ENCODE measurements at places on chromosomes 1 and 21.

GRCh38 chr1:112318698-112319370 lies 77.2 kb upstream of the CTTNBP2NL start:
- no peak for DNase-seq

DNA sequence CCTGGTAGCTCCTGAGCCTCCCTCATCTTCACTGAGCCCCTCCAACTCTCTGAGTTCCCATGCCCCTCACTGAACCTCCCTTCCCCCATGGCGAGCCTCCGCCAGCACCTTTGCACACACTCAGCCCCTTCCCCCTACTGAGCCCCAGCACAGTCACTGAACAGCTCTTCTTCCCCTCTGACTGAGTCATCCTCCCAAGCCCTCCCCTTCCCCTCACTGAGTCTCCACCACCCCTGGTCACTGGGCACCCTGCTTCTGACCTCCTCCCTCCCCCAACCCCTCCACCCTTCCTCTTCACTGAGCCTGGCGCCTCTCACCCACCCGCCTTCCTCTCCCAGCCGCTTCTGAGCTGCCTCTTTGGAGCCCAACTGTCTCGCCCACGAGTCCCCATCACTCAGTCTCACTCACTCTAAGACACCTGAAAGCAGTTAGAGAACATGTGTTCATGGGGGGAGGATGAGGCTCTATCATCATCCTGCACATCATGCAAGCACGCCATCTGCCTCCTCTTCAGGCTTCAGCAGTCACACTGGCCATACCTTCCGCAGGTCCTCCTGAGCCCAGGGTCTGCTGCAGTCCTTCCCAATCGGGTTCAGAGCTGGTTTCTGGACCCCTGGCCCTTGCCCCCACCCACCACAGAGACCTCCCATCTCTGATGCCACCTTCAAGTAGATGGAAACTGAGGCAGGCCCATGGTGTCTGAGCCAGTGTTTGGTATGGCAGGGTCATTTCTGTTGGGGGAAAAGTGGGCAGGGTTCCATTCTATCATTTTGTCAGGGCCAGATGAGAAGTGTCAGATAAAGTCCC lies 2.0 kb upstream of the TRNP1 start:
- no peak for DNase-seq

DNA sequence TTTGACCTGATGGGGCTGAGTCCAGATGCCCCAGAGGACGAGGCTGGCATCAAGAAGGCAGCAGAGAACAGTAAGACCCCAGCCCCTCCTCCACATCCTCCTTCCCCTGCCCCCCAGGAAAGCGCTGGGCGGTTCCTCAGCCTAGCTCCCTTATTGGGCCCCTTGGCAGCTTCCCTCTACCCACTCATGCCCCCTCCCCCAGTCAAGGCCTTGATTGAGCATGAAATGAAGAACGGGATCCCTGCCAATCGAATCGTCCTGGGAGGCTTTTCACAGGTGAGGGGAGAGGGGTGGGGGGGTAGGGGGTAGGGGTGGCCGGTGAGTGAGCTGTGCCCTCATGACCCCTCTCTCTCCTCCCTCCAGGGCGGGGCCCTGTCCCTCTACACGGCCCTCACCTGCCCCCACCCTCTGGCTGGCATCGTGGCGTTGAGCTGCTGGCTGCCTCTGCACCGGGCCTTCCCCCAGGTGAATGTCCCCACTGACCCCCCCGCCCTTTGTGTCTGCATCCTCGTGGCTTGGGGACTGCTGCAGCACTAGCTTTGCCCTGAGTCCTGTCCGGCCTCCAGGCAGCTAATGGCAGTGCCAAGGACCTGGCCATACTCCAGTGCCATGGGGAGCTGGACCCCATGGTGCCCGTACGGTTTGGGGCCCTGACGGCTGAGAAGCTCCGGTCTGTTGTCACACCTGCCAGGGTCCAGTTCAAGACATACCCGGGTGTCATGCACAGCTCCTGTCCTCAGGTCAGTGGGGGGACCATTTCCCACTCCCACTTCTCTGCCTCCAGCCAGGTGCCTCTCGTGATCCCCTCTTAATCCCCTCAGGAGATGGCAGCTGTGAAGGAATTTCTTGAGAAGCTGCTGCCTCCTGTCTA lies 3.2 kb downstream of the LYPLA2 start:
- DNase-seq: no peak

GRCh38 chr21:14263879-14264278 lies 47.9 kb downstream of the RBM11 start:
- DNase-seq: no peak

DNA sequence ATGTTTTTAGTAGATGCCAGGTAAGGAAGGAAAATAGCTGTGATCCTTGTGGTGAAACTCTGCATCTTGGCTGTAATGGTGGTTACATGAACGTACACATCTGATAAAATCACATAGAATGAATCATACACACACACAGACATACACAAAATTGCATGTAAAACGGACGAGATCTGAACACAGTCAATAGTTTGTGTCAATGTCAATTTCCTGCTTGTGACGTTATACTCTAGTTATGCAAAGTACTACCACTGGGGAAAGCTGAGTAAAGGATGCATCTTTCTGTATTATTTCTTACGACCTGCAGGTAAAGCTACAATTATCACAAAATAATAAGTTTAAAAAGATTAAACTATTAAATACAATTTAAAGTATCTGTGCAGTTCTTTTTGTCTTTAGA lies 493.7 kb upstream of the ZP4 start:
- DNase-seq: no peak

DNA sequence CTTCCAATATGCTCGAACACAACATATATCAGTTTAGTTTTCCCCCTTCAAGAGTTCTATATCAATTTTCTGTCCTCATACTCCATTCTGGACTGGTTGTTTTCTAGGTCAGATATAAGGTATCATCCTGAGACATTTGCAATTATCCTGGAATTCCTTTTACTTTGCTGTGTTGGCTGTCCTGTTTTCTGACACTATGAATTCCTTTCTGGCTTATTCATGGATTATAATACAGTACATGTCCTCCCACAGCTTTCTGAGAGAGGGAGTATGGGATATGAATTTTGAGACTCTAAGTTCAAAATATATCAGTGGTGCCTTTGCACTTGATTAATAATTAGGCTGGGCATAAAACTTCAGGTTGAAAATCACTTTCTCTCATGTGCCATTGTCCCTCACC lies 11.9 kb downstream of the PHTF1 start:
- DNase-seq: no peak

DNA sequence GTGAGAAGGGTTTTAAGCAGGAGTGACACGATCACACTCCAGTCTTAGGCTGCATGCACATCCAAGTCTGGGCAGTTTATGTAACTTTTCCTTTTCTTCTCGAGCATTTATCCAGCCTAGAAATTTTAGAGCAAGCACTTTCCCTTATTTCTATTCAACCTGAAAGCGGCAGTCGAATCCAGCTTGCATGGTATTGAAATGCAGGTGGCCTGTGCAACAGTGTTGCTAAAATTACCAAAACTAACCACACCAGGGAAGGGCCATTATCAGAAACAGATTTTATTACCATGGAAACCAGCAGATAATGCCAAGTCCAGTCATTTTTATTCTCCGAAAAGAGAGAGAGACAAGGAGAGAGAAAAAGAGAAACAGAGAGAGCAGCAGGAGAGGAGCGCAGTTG lies 179.9 kb upstream of the ZC3H12A start:
- peak; percentile 47 for DNase-seq

GRCh38 chr1:244011786-244012185 lies 39.3 kb upstream of the ZBTB18 start:
- no peak for DNase-seq

- no peak for DNase-seq
Measured at GRCh38 chr1:6179564-6180175, 451 bp downstream of the CHD5 start.

DNA sequence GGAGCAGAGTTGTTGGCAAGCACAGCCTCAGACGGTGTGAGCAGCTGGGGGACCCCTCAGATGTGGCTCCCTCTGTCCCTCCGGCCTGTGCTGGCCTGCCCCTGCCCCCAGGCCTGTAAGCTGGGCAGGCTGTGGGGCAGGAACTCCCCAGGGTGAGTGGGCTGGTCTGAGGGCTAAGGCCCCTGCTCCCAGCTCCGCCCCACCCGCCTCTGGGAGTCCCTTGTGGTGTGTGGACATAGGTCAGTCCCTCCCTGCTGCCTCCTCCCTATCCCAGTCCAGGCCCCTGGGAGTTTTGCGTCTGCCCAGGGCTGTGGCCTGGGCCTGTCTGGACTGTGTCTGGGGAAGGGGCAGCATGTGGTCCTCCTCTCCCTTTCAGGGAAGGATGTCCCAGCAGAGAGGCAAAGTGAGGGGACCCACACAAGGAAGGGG lies 3.6 kb upstream of the VWA1 start:
- no peak for DNase-seq

- DNase-seq: no peak
Measured at GRCh38 chr1:192303029-192303428, 13.8 kb upstream of the RGS21 start.

GRCh38 chr1:171763764-171764163 lies 17.7 kb upstream of the METTL13 start:
- no peak for DNase-seq

DNA sequence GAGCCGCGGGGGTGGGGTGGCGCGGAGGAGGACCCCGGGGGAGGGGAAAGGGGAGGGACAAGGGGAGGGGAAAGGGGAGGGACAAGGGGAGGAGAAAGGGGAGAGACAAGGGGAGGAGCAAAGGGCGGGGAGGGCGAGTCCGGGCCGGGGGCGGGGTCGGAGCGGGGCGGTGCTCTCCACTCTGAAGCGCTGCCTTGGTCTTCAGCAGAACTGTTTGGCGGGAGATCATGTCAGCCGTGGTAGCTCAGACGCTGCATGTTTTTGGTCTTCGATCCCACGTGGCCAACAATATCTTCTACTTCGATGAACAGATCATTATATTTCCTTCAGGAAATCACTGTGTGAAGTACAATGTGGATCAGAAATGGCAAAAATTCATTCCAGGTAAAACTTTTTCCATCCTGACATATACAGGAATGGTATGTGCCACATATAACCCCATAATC lies 420 bp downstream of the CFAP57 start:
- peak; percentile 91 for DNase-seq

DNA sequence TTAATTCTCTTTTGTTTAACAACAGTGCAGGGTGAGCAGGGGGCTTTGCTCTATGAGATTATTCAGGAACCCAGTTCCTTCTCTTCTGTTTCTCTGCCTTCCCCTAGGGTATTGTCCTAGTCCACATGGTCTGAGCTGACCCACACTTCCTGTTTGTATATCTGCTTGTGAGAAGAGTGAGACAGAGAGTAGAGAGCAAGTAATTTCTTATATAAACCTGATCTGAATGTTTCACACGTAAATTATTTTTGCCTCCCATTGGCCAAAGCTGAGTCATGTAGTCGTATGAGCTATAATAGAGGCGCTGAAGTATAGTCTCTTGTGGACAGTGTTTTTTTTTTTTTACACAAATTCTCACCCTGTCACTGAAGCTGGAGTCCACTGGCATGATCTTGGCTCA lies 134.2 kb upstream of the SERTAD4 start:
- no peak for DNase-seq

DNA sequence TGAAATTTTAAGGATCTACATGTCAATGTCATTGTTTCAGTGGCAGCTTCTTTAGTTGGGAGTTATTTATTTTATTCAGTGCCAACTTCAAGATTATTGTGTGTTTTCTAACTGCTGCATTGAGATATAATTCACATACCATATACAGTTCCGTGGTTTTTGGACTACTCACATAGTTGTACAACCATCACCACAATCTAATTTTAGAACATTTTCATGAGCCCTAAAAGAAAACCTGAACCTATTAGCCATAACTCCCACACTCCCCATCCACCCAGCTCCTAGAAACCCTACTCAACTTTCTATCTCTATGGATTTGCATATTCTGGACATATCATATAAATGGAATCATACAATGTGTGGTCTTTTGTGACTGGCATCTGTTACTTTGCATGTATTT lies 220.0 kb downstream of the LRRC40 start:
- DNase-seq: no peak
